ENCODE measurements at places on chromosomes 16 and 17.

GRCh38 chr16:70801611-70802010 lies 653 bp upstream of the VAC14 start:
- DNase-seq: no peak

DNA sequence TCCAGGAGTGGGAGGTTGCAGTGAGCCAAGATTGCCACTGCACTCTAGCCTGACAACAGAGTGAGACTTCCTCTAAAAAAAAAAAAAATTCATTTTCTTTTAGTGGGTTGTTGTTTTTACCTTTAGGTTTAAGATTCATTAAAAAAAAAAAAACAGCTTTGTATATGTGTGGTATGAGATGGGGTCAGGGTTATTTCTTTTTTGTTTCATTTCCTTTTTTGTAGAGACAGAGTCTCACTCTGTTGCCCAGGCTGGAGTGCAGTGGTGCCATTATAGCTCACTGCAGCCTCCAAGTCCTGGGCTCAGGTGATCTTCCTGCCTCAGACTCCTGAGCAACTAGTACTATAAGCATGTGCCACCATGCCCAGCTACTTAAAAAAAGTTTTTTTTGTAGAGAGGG lies 47.0 kb downstream of the BCAS3 start:
- DNase-seq: no peak

DNA sequence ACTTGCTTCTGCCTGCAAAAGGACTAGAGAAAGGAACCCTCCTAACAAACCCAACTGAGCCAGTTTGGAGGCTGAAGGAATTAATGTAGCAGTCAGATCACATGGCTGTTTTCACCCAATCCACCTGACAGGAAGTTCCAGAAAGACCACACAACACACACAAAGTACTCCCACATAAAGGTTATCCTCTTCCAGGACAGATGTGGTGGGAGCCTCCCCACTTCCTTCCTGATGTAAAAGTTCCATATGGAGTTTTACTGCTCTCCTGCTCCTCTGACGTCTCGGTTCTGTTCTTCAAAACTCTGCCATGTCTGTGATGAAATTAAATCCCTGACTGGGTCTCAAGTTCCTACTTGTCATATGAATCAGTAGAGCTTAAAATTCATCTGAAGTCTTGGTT lies 497.0 kb upstream of the HSBP1 start:
- no peak for DNase-seq

DNA sequence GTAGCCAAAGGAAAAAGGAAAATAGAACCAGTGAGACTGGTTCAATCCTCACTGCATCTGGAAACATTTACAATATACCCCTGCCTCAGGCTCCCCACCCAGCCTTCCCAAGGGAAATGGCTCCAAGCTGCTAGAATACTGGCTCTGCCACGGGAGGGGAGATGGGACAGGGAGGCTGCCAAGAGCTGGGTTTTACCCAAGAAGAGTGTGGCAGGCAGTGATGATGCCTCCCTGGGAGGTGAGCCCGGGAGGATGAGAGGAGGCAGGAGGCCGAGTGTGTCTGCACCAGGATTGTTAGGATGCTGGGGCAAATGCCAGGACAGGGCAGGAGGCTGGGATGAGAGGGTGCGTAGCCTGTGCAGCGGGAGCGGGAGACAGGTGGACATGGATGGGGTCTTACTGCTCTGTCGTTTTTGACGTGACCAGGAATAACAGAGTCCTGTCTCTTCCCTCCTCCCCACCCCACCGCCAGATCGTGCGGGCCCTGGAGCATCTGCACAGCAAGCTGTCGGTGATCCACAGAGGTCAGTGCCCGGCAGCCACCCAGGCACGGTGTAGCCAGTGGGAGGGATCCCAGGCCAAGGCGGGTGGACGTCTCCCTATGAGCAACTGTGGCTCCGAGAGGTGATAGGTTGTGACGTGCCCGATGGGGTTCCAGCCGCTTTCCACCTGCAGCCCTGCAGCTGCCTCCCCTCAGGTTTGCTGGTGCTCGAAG lies 18.4 kb downstream of the MAP2K3 start:
- no peak for DNase-seq

DNA sequence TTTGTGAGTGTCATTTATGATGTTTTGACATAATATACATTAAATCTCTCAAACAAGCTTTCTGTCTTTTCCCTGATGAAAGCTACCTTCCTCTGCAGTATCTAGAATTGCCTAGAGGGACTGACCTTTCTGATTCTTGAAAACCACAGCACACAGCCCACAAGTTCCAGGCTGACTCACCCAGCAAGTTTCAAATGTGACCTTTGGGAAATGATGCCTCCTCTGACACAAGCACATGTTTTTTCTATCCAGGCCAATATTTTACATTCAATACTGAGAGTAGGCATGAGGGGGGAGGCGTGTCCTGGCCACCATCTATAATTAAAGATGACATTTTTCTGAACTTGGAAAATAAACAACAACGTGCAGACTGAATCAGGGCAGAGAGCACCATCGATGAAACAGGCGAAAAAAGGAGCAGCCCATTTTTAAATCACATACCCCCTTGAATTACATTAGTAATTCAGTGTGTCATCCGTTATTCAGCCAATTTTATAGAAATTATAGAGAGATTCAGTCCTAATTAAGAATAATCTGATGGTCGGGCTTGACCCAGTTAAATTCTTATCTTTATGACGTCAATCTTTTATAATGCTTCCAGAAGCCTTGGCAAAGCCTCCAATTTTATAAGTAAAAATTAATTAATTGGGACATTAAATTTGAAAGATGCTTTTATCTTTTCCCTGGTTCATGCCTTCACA lies 292.6 kb upstream of the CDH11 start:
- DNase-seq: no peak

GRCh38 chr16:66121466-66121865 lies 245.0 kb upstream of the CDH5 start:
- no peak for DNase-seq

DNA sequence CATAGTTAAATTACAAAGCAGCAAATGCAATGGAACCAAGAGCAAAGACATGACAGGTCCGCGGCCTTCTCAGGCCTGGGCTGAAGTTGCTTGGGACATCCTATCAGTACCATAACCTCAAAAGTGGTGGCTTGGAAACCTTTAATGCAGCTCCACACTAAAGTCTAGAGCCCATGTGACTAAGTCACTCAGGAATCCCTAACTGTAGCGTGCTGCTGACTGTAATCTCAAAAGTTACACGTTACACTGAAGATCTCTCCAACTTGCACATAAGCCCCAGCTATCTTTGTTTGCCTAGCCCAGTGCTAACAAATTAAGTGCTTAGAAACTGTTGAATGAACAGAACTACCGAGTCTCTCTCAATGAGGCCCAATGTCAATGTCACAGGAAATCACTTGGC lies 27.8 kb downstream of the NUP88 start:
- no peak for DNase-seq

DNA sequence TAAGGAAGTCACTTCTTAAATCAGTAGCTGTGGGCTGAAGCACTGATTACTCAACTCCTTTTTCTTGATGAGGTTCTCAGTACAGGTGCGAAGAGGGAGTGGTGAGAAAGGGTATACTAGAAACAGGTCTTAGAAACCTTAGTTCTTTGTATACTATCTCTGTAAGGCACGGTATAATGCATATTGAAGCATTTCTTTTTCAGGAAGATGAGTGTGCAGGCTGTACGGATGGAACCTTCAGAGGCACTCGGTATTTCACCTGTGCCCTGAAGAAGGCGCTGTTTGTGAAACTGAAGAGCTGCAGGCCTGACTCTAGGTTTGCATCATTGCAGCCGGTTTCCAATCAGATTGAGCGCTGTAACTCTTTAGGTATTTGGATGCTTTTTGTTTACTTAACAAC lies 39.2 kb downstream of the CYLD start:
- DNase-seq: no peak

DNA sequence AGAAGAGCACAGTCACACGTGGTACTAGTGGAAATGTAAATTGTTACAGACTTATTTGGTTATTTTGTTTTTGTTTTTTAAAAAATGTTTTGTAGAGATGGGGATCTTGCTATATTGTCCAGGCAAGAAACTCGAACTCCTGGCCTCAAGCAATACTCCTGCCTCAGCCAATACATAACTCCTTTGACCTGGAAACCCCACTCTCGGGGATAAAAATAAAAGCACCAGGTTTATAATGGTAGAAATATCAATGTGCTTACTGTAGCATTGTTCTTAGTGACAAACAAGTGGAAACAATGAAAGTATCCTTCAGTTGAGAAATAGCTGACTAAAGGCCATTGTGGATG lies 11.7 kb upstream of the ERN2 start:
- no peak for DNase-seq

- DNase-seq: no peak
Observed at GRCh38 chr17:18004884-18005305, 32.2 kb downstream of the DRC3 start.

GRCh38 chr16:53503991-53504663 lies 1.1 kb upstream of the AKTIP start:
- no peak for DNase-seq

DNA sequence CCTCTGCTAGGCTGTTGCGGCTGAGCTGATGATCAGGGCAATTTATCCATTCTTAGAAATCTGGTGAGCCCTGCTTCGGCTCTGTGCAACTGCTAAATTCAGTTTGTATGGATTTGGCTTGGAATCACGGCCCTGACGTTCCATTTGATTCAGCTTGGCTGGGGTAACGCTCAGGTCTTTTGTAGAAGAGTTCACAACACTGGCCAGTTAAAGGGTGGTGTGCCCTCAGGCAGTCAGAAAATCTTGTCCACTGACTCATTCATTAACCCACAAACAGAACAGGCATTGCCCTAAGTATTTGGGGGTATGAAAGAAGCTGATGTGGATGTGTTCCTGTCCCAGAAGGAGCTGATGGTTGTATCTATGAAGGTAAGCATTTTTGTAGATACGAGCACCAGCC lies 53.9 kb downstream of the GNAO1 start:
- DNase-seq: no peak

- DNase-seq: no peak
Observed at GRCh38 chr17:48551214-48551555, 6.3 kb upstream of the HOXB2 start.
